ENCODE measurements at places on chromosomes 4 and X.

GRCh38 chrX:133350751-133351150 lies 64.5 kb downstream of the GPC4 start:
- no peak for DNase-seq

DNA sequence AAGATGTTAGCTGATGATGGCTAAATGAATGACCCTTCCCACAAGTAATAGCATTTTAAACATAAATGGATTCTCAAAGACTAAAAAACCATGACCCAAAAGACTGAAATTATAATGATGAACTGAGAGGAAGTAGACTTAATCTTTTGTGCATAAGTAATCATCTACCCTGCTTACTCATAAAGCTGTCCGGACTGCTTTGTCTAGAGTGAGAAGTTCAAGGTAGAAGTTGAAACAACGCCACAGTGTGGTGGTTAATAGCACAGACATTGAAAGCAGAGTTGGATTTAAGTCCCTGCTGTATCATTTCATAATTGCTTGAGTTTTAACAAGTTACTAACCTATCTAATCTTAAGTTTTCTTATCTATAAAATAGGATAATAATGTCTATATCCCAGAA lies 346.6 kb downstream of the CENPC start:
- no peak for DNase-seq

DNA sequence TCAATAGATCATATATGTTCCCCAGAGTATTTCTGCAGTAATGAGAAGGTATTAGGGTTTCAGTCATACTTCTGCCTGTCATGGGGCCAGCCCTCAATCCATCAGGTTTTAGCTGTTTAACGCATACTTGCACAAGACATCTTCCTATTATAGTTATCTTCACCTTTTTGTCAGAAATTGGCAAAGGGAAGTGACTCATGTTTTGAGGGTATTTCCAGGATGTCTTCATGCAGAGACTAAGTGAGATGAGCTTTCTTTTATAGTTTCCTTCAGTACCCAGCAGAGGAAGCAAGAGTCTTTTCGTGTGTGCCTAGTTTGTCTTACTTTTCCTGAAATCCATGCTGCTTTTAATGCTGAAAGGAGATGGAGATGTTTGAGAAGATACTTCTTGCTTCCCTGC lies 9.5 kb downstream of the CSTF2 start:
- peak; percentile 19 for DNase-seq

DNA sequence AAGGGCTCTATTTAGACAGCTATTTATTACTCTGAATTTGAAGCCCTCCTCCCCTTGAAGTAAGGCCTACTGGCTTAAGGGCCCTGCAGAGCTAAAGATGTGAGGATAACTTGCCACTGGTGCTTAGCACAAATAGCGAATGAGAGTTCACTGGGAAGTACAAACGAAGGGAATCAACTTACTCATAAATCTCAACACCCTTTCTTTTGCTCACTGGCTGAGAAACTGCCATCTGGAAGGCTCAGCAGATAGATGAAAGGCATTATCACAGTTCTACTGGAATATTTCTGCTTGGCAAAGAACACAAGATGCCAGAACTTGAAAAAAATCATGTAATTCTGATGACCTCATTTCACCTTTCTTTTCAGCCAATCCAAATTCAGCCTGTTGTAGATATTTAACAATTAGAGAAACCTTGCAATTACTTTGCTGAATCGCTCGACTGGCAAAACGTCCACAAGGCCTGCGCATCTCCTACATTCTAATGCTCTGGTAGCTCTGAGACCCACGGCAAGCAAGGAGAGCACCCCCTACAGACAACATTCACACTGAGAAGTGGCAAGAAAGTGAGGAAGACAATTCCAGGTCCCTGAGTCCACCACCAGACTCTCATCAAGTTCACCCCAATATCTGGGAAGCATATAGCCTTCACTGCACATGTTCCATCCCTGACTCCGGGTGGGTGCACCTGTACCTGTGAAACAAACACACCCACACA lies 27.5 kb downstream of the TSPAN5 start:
- no peak for DNase-seq

GRCh38 chr4:176125063-176125462 lies 59.4 kb downstream of the WDR17 start:
- DNase-seq: no peak

- peak; percentile 26 for DNase-seq
Measured at GRCh38 chr4:103075435-103075893, 1.1 kb downstream of the SLC9B2 start.

DNA sequence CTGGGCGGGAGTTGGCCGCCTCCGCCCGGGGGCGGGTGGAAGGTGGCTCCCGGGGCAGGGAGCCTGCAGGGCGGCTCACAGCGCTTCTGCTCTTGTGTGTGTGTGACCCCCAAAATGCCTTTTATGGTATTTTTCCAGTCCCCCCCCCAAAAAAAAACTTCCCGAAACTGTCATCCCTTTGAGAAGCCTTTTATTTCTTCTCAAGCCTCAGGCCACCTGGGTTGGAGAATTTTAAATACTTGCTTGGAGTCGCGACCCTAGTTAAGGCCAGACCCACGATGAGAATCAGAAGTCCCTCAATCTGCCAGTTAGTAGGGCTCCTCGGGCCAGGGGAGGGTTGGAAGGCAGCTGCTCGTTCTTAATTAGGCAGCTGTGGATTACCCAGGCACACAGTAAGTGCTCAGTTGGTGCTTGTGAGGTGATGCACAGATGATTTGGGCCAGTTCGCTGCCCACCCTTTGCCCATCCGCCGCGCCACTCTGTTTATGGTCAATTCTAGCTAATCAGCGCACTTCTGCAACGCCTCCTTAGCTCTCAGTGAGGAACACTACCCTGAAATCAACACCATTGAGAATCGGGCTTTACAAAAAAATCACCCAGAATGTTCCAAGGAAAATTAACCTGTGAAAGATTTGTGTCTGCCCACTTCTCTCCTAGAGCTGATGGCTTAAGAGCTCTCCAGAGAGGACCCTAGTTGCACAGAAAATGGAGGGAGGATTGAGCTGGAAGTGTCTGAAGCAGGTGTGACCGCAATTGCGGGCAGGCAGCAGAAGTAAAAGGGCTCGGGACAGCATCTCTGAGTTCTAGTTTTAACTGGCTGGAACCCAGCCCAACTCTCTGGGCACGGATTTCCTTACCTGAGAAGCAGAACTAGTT lies 648 bp upstream of the SCD5 start:
- DNase-seq: no peak

GRCh38 chr4:18675586-18676525 lies 654.3 kb upstream of the LCORL start:
- no peak for DNase-seq

GRCh38 chr4:122050841-122051240 lies 99.0 kb upstream of the TRPC3 start:
- DNase-seq: no peak

- no peak for DNase-seq
Measured at GRCh38 chr4:6815029-6815836, 32.7 kb downstream of the KIAA0232 start.

- no peak for DNase-seq
Measured at GRCh38 chr4:158291334-158292055, 81.2 kb downstream of the TMEM144 start.

DNA sequence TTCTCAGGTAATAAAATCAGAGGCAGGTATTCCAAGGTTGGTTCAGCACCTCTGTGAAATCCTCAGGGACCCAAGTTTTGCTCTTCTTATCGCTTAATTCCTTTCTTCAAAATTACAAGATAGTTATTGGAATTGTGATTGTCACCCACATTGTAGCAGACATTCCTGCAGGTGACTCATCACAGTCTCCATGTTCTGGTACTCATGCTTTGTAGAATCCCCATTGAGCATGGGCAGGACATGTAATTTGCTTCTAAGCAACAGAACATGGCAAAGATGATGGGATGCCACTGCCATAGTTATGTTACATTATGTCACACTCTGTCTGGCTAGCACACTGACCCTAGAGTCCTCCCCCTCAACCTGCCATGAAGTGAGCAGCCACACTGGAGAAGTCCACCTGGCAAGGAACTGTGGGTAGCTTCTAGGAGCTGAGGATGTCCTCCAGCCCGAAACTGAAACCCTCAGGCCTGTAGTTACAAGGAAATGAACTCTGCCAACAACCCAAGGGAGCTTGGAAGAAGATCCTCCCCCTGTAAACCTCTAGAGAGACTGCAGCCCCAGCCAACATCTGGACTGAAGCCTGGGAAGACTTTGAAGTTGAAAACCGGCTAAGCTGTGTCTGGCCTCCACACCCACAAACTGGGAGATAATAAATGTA lies 58.3 kb upstream of the GUCY1A1 start:
- DNase-seq: no peak
